Right renal pelvis (tissue), 4 donors: ENCODE measurements at places on chromosomes 3 and 15. TPM values are rescaled to one million over a fixed set of nuclear protein-coding genes. Genes with fewer than 3 reads are reported as not detected.

SNX4 gene
- 65.5 TPM for polyA plus RNA-seq

EPB42 gene
- polyA plus RNA-seq, result 1.2 TPM

CPOX gene
- polyA plus RNA-seq, result 24.5 TPM

GRCh38 chr15:24823473-24823872 is 131.3 kb upstream of the SNRPN start:
- no peak for DNase-seq

DNA sequence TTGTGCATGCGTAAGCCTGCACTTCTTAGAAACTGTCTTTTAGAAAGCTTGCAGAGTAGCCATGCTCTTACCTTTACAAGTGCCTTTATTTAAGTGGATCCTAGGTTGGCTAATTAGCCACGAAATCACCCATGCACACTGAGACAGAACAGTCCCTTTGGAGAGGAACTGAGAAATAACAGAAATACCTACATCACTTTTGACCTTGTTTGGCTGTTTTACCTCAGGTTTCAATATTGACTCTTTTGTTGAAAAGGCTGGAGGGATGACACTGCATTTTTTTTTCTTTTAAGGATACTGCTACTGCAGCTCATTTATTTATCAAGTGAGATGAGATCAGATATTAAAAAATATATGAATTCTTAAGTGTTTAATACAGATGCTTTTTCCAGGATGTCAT is 155.6 kb upstream of the GOLIM4 start:
- DNase-seq, result no peak

GRCh38 chr3:56131974-56132590 is 336.2 kb downstream of the ERC2 start:
- DNase-seq, result no peak

GRCh38 chr15:99250001-99250400 is 620 bp upstream of the TTC23 start:
- no peak for DNase-seq

GRCh38 chr3:158152186-158152585 is 42.3 kb downstream of the RSRC1 start:
- DNase-seq, result no peak

- DNase-seq, result no peak
Observed at GRCh38 chr15:48147358-48147757, 26.6 kb downstream of the SLC24A5 start.

DNA sequence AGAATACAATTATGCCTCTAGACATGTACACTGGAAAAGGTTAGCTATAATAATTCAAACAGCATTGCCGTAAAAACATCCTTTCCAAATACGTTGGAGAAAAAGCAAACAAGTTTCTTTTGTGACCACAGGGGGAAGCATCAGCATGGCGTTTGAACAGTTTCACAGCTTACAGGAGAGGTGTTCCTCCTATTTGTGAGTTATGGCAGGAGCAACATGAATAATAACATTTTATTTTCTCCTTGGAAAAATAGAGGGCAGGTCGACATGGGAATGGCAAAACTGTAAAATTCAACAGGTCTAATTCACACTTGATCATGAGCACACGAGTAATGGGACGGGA is 39.7 kb upstream of the GADL1 start:
- DNase-seq, result peak; percentile 31

SLC41A3 gene
- 76.5 TPM for polyA plus RNA-seq

MDFIC2 gene
- polyA plus RNA-seq, result not detected

- DNase-seq, result no peak
Observed at GRCh38 chr3:141335531-141336061, 32.7 kb upstream of the ZBTB38 start.

DNA sequence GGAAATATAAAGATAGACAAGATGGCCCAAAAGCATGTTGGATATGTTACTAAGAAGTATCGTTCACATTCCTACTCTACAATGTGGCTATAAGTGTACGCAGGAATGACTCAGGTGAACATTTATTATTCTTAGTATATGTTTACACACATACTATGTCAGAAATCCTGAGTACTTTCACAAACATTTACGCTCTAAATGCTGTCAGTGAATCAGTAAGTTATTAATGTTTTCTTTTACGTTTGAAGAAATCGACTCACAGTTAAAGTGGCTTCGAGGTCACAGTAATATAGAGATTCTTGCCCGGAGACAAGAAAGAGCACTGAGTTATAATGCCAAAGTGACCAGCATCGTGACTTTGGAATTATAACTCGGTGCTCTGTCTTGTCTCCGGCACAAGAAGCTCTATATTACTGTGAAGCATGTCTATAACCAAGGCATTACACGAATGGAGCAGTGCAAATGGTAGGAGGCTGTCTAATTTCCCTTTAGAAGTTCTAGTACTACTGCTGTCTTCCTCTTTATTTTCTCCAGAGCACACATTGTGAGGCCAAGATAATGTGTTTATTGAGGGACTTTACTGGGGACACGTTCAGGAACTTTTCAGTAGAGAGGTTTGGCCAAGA is 61.8 kb upstream of the P3H2 start:
- no peak for DNase-seq

THRB gene
- polyA plus RNA-seq, result 27.7 TPM

ADAMTSL3 gene
- 5.3 TPM for polyA plus RNA-seq

- no peak for DNase-seq
Observed at GRCh38 chr3:195879416-195880036, 28.8 kb downstream of the TNK2 start.

- DNase-seq, result no peak
Observed at GRCh38 chr15:74443100-74443909, 9.5 kb upstream of the SEMA7A start.

BHLHE40 gene
- 30.2 TPM for polyA plus RNA-seq

GRCh38 chr3:72036899-72037298 is 252.0 kb upstream of the PROK2 start:
- no peak for DNase-seq

DNA sequence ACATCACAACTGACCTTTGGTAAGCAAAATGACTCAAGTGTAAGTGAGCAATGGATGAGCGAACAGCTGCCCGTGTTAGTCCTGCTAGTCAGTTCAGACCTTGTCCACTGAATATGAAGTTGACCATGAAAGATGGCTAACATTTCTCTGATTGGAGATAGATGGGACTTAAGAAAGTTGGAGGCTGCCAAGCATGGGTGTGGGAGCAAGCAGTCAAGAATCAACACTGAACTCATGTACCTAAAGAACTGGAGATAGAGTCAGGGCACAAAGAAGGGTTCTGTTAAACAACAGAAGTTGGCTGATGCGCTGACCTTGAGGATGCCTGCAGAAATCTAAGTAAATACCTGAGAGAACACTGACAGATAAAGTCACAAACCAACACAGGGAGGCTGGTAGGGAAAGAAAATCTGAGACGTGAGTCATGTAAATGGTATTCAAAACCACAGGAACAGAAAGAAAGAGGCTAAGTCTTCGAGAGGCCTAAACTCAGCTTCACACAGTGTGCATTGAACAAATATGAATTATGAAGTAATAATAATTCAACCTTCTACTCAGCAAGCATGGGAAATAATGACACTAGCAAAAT is 30.7 kb upstream of the ANPEP start:
- DNase-seq, result no peak

GRCh38 chr3:5226783-5227182 is 39.3 kb downstream of the EDEM1 start:
- DNase-seq, result no peak

COLQ gene
- 5.2 TPM for polyA plus RNA-seq

DNA sequence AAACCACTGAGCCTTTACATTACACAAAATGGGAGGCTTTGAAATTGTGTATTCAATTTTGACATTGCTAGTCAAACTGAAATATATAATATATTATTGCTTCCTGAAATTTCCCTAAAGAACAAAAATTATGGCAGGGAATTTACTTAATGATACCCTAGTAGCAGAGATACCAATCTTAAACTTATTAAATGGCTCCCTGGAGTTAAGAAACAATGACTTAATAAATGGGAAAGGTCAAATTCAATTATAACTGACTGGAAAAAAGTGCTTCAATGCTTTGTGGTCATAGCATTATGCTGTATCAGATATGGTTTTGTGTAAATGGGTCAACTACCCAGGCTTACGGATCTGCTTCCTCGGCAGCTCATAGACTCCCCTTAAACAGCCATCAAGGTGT is 244.1 kb downstream of the CNTN3 start:
- no peak for DNase-seq

- DNase-seq, result no peak
Observed at GRCh38 chr3:41198526-41198925, 779 bp upstream of the CTNNB1 start.

DNA sequence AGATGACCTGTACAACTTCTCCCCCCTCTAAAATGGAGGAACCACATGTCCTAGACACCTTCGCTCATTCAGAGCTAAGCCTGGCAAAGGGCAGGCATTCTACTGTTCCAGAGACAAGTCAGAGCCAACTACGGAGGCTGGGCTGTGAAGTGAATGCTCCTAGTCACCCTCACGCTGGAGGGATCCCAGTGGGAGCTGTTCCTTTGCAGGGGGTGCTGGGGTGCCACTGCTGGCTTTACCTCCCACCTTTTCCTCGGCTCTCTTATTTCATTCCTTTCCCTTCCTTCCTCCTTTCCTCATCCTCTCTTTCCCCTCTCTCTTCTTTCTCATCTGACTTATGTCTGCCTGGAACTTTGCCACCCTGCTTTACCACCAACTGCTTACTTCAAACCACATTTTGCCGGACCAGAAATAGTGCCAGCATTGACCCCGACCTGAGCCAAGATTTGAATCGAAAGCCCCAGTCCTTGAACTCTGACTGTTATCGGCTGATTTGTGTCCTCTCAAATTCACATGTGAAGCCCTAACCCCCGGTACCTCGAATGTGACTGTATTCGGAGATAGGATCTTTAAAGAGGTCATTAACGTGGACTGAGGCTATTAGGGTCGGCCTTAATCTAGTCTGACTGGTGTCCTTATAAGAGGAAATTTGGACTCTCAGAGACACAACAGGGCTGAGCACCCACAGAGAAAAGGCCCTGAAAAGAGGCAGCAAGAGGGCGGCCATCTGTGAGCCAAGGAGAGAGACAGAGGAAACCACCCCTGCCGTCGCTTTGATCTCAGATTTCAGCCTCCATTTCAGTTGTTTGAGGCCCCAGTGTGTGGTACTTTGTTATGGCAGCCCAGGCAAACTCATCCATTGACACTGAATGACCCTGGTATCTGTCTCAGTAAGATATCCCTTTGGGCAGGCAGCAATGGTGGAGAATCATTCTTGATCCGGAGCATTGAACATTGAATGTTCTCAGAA is 31.3 kb upstream of the TBC1D21 start:
- DNase-seq, result no peak

GRCh38 chr3:52570076-52570475 is 33.7 kb downstream of the UQCC5 start:
- DNase-seq, result no peak

DNA sequence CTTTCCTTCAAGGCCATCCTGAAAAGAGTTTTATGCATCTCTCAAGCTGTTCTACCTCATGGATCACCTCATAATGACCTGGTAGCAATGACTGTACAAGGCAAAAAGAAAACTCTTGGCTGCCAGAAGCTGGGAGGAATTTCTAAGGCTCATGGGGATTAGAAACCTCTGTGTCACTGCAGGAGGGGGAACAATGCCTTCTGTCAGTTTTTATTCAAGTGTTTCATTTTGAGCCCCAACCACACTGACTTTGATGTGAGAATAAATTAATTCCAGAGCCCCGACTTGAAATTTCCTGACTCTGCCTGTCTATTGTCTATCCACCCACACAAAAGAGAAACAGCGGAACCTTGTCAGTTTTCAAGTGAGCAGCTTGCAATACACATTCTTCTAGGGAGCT is 58.7 kb upstream of the MRPL3 start:
- DNase-seq, result no peak

GRCh38 chr15:89002281-89002761 is 85.9 kb upstream of the ABHD2 start:
- DNase-seq, result no peak
